ENCODE measurements at places on chromosomes 1 and 21.

GRCh38 chr1:32858136-32858535 lies 12.6 kb downstream of the FNDC5 start:
- no peak for DNase-seq

DNA sequence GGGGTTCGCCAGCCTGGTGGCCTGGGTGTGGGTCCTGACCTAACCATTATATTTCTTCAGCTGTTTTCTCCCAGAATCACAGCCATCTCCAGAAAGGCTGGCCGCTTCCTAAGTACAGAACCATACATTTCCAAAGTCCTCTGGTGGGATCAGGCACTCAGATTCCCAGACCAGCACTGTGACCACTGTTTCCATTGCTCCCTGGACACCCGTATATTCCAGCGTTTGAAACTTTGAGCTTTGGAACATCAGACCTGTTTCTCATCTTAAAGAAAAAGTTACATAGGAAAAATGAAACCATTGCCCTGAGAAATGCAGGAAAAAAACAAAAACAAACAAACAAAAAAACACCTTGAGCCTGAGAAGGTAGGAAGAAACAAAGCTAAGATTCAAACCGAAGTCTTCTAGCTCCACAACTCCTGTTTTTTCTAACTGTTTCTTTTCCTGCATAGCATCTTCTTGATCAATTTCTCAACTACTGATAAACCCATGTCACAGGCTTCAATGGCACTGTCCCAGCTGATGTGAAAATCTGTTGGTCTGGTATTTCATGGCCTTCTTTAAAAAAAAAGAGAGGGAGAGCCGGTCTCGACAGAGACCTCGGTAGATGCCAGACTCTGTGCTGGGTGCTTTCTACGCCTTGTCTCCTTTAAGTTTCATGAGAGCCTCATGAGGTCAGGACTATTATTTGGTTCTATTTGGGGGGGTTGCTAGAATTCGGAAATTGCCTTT lies 221.3 kb downstream of the TOMM20 start:
- DNase-seq = no peak

DNA sequence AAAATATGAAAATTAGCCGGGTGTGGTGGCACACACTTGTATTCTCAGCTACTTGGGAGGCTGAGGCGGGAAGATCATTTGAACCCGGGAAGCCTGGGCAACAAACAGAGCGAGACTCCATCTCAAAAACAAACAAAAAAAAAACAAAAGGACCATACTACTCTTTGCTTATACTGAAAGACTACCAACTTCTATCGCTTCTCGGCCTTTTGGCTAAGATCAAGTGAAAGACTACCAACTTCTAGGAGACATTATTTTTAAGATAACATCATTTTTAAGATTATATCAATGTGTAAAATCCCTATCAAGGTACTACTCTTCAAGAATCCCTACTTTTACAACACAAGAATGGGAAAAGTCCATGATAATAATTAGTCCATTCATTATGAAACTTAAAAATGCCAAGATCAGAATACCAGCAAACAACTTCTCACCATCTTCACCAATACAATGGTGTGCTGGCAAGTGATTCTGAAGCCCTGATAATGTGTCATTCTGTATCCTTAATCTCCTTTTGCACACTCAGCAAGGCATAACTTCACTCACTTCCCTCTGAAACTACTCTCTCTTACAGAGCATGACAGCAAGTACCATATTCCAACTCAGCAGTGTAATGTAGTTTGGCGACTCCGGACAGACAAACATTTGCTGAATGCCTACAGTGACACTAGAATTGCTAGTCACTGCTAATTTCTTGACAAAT lies 1.7 kb downstream of the PTP4A2 start:
- no peak for DNase-seq

GRCh38 chr1:44676484-44677200 lies 2.1 kb downstream of the ARMH1 start:
- no peak for DNase-seq

- no peak for DNase-seq
Observed at GRCh38 chr1:114114185-114115094, 39.2 kb downstream of the SYT6 start.
